ENCODE measurements at places on chromosomes 5 and 9. TPM values are rescaled to one million over a fixed set of nuclear protein-coding genes. Genes with fewer than 3 reads are reported as not detected.

DNA sequence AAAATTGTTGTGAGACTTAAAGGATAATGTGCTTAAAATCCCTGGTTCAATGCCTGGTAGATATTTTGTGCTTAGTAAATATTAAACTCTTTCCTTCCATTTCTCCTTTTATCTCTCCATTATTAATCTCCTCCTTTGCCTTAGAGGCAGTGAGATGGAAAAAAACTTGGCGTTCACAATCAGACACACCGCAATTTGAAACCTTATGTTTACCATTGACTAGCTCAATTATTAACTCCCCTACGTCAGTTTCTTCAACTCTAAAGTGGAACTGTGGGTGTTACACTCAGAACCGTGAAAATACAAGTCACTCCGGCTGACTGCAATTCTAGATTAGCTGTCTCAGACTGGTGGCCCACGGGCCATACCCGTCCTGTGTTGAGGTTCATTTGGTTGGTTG lies 327.2 kb downstream of the DEPDC1B start:
- no peak for DNase-seq

DNA sequence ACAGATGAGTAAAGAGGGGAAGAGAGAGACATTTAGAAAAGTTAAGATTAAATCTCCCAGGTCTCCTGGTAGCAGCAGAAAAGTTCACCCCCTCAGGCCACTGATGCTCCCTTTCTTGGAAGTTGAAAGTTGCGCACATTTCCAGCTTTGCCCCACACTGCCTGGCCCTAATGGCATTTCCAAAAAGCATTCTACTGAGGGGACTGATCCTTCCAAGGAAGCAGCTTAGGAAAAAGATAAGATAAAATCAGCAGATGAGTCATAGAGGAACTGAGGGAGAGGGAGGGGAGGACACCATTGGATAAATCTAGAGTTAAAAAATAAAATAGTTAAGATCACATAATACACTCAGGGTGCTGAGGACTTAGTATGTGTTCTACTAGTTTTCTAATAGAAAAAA lies 67.6 kb upstream of the SLC12A2 start:
- no peak for DNase-seq

DNA sequence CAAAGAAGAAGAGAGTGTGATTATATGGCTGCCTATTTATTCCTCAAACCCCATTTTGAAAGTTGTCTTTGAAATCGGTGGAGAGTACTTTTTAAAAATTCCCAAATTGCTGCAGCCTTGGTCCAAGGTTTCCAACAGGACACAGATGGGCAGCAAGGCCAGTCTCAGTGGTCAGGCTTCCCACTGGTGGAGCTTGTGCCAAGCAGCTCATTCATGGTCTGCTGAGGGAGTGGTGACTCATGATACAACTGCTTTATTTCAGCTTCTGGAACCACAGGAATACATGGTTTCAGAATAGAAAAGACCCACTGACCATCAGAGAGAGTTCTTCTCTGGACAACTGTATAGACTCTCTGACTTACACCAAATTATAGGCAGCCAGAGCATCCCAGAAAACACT lies 673.1 kb upstream of the KLF4 start:
- DNase-seq = no peak

ERP44 gene
- total RNA-seq = 28.1 TPM

IER5L gene
- 3.4 TPM for total RNA-seq
